ENCODE measurements at places on chromosomes 5 and 9.
A peak's percentile ranks its signal among the peaks of the same experiment; 100 is the strongest.

DNA sequence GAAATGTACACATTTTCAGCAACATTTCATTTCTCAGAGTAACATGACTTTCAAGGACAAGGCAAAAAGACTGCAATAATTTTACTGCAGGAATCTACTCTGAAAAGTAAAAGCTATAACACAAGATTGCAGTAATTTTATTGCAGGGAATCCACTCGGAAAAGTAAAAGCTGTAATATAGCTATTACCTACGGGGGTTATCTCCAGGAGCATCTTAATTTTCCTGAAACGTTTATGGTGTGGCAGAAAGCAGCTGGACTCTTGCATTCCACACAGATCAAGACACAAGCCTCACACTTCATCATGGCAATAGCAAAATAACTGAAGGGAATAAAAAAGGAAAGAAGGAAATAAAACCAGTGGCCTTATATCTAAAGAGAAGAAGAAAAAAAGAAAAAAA is 171.2 kb downstream of the TSSK1B start:
- no peak for DNase-seq

DNA sequence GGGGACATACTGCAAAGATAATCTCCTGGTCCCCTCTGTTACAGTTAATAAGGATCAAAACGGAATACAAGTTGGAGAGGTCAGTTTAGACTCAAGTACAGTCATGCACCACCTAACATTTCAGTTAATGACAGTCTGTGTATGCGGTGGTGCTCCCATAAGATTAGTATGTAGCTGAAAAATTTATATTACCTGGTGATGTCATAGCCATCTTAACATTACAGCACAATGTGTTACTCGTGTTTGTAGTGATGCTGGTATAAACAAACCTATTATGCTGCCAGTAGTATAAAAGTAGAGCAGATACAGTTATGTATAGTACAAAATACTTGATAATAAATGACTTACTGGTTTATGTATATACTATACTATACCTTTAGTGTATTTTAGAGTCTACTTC is 207.9 kb downstream of the GDNF start:
- DNase-seq: no peak

GRCh38 chr9:116812231-116813030 is 125.3 kb downstream of the TRIM32 start:
- no peak for DNase-seq

DNA sequence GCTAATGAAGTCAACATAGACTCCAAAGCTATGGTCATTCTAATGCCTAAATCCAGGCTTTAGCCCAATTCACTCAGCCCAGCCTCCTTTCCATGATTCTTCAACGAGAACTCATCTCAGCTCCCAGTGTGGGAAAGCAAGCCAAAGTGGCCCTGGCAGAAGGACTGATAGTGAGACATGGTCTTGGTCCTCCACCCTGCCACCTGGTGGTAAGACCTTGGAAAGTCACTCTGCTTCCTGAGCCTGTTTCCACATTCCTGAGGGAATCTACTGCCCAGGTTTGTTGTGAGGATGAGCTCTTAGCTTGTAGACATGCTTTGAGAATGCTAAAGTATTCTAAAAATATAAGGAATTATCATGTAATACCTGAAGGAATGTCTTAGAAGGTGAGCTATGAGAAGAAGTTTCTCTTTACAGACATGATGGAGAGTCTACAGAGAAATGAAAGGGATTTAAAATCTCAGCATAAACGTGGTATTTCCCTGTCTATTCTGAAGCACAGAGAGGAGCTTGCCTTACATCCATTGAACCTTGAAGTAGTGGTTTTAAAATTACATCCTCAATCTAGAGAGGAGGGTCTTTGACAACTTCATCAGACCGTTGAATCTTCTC is 173.5 kb downstream of the TRIM32 start:
- DNase-seq: no peak

GRCh38 chr5:175752826-175753535 is 95.1 kb downstream of the HRH2 start:
- peak; percentile 47 for DNase-seq

GRCh38 chr9:105246656-105247173 is 2.3 kb downstream of the SLC44A1 start:
- DNase-seq: no peak

GRCh38 chr5:88391116-88391515 is 122.5 kb upstream of the TMEM161B start:
- DNase-seq: no peak
